ENCODE measurements at places on chromosomes 1 and 21. TPM values are rescaled to one million over a fixed set of nuclear protein-coding genes. Genes with fewer than 3 reads are reported as not detected.
A peak's percentile ranks its signal among the peaks of the same experiment; 100 is the strongest.

- DNase-seq, result no peak
- no peaks in the 10 kb centered on the region for H3K36me3 ChIP-seq
Observed at GRCh38 chr1:229364207-229365065, 21.6 kb upstream of the CCSAP start.

Gene LHX4
- total RNA-seq, result 4.6 TPM

GRCh38 chr21:14245711-14246110 is 29.8 kb downstream of the RBM11 start:
- H3K4me3 ChIP-seq, result no peak overlapping the region
- H3K27me3 ChIP-seq, result no peaks in the 10 kb centered on the region
- DNase-seq, result no peak

DNA sequence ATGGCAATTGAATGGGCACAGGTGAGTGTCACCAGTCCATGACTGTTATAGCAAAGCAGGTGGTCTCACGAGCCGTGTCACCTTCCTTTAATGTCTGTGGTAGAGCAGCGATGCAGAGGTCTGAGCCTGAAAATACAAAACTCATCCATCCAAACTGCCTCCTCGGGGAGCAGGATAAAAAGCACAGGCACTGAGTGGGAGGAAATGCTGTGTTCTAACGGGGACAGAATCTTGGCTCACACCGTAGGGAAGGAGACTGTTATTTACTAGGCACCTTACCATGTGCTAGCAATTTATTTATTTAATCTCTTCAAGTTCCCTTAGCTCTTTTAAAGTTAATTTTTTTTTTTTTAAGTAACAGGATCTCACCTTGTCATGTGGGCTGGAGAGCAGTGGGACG is 1.2 kb downstream of the ASCL5 start:
- no peak overlapping the region for H3K27ac ChIP-seq
- no peak for DNase-seq
- H3K27me3 ChIP-seq, result peaks cover 9% of the 10 kb centered on the region
- H3K4me3 ChIP-seq, result no peak overlapping the region
- no peaks in the 10 kb centered on the region for H3K36me3 ChIP-seq

DNA sequence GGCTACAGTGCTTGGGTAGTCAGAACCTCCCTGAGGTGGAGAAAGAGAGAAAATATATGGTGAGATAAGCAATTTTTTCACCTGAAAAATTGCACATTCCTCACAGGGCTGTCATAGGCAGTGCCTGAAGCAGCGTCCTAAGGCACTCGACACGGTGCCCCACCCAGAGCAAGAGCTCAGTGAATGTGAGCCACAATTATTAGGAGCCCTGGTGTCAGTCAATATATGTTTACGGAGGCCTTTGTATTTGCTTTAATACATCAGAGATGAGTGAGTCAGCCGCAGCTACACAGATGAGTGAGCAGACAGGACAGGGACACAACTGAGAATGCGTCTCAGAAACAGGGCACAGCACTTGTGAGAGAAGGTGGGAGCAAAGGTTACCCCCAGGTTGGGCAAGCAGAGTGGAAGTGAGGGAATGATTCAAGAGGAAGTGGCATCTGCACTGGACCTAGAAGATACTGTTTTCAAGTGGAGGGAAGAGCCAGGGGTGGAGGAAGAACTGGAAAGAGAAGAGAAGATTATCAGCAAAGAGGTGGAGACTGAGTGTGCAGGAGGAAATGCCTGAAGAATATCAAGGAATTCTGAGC is 5.2 kb upstream of the PIGC start:
- H3K4me1 ChIP-seq, result peaks cover 25% of the 10 kb centered on the region
- no peak overlapping the region for H3K27ac ChIP-seq
- no peaks in the 10 kb centered on the region for H3K36me3 ChIP-seq

Gene SPRR3
- not detected for total RNA-seq

Gene SYDE2
- 5.5 TPM for total RNA-seq

DNA sequence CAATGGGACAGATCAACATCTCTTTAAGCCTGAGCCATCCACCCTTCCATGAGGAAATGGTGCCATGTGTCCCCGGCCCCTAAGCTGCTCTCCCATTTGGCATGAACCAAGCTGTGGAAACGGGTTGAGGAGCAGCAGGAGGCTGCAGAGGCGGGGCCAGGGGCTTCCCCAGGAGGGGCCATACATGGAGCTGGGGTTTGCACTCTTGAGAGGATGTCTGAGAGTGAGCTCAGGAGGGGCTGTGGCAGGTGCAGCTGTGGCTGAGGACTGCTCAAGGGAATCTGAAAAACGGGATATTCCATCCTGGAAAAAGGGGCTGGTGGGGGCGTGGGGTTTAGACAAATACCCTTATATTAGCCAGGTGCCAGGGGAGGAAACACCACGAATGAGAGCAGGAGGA is 7.1 kb upstream of the CLEC20A start:
- H3K4me1 ChIP-seq, result no peaks in the 10 kb centered on the region
- H3K4me3 ChIP-seq, result no peak overlapping the region
- H3K27ac ChIP-seq, result no peak overlapping the region
- no peak for DNase-seq
- H3K27me3 ChIP-seq, result no peaks in the 10 kb centered on the region

Gene TMEM52
- total RNA-seq, result 0.87 TPM

DNA sequence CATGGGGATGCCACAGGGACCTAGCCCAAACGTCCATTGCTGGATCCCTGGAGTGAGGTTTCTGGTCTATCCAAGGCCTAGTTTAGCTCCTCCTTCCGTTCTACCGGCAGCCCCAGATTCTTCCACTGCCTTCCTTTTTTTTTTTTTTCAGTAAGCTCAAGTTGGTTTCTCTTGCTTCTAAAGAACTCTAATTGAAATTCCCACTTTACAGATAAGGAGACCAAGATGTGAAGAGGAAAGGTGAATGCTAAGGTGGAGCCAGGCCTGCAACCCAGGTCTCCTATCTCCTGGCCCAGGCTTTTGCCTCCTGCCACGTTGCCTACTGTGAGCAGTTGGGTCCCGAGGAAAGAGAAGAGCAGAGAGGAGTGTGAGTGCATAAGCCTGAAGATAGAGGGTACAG is 31.5 kb upstream of the CLIC4 start:
- no peak for DNase-seq
- H3K27me3 ChIP-seq, result no peaks in the 10 kb centered on the region
- H3K36me3 ChIP-seq, result no peaks in the 10 kb centered on the region
- H3K4me3 ChIP-seq, result no peak overlapping the region
- peaks cover 40% of the 10 kb centered on the region for H3K4me1 ChIP-seq

Gene MIB2
- 44.8 TPM for total RNA-seq

Gene MORC3
- total RNA-seq, result 49.6 TPM

Gene AADACL3
- total RNA-seq, result not detected

Gene HHAT
- total RNA-seq, result 2.9 TPM

Gene GJC2
- 2.0 TPM for total RNA-seq

Gene CLCA1
- not detected for total RNA-seq

DNA sequence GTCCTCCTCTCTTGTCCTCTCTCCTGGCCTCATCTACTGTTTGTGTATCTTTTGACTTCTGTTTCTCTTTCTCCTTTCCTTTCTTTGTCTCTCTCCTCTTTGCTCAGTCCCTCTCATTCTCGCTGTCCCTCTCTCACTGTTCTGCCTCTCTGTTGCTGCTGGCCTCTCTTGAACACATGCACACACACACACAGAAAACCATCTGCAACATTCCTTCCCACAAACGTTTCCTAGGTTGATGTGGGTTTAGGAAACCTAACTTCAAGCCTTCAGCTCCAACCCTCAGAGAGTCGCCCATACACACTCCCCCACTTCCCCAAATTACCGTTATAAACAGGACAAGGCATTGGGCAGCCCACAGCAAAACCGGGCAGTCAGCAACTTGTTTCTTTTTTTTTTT is 10.9 kb upstream of the SSBP3 start:
- H3K27ac ChIP-seq, result no peak overlapping the region
- no peak overlapping the region for H3K4me3 ChIP-seq
- H3K27me3 ChIP-seq, result no peaks in the 10 kb centered on the region

Gene TEX38
- not detected for total RNA-seq

DNA sequence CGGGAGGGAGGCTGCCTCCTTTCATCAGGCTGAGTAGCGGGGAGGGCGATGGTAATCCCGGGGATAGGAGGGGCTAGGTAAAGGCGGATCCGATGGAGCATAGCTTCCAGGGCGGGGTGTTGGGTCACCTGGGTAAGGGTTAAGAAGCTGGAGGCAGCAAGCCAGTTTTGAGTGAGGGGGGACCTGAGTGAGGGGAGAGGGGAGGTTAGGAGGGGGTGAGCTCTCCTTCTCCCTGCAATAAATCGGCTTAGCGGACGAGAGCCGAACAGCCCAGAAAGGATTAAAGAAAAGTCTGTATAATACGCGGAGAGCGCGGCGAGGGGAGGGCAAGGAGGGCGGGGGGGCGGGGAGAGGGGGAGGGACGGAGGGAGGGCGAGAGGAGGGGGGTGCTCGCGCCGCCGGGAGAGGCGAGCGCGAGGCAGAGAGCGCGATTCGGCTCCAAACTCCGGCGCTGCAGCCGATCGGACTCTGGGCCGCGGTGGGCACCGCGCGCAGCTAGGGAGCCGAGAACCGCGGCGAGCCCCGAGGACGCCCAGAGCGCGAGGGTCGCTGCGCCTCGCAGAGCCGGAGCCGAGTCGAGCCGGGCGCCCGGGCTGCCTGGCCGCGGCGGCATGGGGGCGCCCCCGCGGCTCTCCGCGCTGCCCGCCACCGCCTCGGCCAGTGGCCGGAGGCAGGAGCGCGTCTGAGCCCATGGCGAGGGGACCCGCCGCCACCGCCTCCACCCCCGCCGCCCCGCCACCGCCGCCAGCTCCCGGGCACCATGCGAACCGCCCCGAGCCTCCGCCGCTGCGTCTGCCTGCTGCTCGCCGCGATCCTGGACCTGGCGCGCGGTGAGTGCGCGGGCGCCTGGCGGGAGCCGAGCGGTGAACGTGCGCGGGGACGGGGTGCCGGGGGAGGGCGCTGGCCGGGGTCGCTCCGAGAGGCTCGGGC is at the start of gene IGSF21:
TSS of gene IGSF21 (plus strand) at position 430 of the 930 bp plus-strand sequence. CDS start at position 761, 331 bp downstream.
- no peaks in the 10 kb centered on the region for H3K36me3 ChIP-seq
- no peak within 1 kb of the TSS for H3K4me3 ChIP-seq
- no peak for DNase-seq
- H3K27me3 ChIP-seq, result peaks cover 56% of the 10 kb centered on the region

Gene SLC22A15
- total RNA-seq, result 4.7 TPM

- no peaks in the 10 kb centered on the region for H3K27me3 ChIP-seq
- no peaks in the 10 kb centered on the region for H3K36me3 ChIP-seq
- no peak overlapping the region for H3K27ac ChIP-seq
- no peaks in the 10 kb centered on the region for H3K4me1 ChIP-seq
- H3K4me3 ChIP-seq, result no peak overlapping the region
Observed at GRCh38 chr1:199522936-199523335, 504.6 kb upstream of the NR5A2 start.

Gene CAPN9
- total RNA-seq, result not detected

- H3K36me3 ChIP-seq, result peaks cover 44% of the 10 kb centered on the region
- no peak for DNase-seq
- no peak overlapping the region for H3K27ac ChIP-seq
- no peak overlapping the region for H3K4me3 ChIP-seq
Observed at GRCh38 chr1:224380003-224380402, 23.3 kb downstream of the CNIH4 start.

DNA sequence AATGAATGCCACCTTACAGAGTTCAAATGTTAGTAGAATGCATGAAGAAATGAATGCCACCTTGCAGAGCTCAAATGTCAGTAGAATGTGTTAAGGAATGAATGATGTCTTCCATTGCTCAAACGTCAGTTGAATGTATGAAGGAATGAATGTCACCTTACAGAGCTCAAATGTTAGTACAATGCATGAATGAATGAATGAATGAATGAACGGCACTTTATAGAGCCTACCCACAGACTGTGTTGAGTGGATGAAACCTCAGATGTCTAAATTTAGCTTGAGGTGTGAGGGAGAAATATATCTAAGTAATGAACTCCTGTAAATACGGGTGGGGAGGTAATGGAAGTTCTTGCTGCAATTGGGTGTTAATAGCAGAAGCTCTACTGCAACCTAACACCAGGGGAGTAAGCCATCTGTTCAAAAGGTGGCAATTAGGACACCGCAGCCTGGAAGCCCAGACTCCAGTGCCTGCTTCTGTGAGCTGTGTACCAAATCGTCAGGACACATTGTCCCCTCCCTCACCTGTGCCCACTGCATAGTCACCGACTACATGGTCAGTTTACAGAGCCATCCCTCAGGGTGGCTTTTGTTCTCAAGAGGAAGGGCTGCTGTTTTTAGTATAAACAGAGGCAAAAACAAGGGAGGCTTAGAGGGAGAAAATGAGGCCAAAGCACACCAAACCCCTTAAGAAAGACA is 26.7 kb downstream of the SUSD4 start:
- no peaks in the 10 kb centered on the region for H3K36me3 ChIP-seq
- no peak for DNase-seq
- no peak overlapping the region for H3K4me3 ChIP-seq
- H3K27me3 ChIP-seq, result peaks cover 2% of the 10 kb centered on the region

- DNase-seq, result no peak
- no peak overlapping the region for H3K27ac ChIP-seq
- no peaks in the 10 kb centered on the region for H3K27me3 ChIP-seq
- no peaks in the 10 kb centered on the region for H3K36me3 ChIP-seq
- H3K4me1 ChIP-seq, result peaks cover 53% of the 10 kb centered on the region
- no peak overlapping the region for H3K4me3 ChIP-seq
Observed at GRCh38 chr1:203649999-203650836, 23.6 kb downstream of the ATP2B4 start.

- no peak for DNase-seq
- no peak overlapping the region for H3K4me3 ChIP-seq
- no peak overlapping the region for H3K27ac ChIP-seq
- no peaks in the 10 kb centered on the region for H3K36me3 ChIP-seq
- H3K4me1 ChIP-seq, result no peaks in the 10 kb centered on the region
- no peaks in the 10 kb centered on the region for H3K27me3 ChIP-seq
Observed at GRCh38 chr21:38619992-38620479, 121.8 kb upstream of the ERG start.

DNA sequence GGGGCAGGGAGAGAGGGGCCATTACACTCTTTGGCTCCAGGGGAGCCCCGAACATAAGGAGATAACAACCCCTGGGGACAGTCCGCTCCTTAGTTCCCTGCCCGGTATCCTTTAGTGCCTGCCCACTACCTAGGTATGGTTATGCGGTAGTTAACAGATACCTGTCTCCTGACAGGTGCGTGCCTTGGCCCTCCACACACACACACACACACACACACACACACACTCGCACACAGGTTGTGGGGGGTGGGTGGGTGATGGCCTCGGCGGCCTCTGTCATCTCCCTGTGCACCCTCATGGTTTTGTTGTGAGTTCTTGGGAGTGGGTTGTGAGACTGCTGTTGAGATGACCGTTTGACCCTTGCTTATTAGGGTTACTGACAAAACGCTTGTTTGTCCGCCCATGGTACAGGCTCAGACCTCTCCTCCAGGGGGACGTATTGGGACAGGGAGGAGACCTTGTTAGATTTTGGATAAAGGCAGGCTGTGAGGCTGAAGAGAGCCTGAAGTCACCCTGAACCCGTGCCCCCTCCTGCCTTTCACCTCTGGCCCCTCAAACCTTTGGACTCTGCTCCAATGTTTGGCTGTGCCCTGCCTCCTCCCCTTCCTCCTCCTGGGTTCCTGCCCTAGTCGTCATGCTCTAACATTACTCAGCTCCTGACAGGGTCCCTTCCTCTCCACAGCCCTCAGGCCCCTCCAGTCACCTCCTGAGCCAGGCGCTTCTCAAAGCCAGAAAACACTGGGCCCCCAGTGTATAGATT is 979 bp downstream of the RASSF5 start:
- no peak for DNase-seq
- H3K27ac ChIP-seq, result no peak overlapping the region
- no peaks in the 10 kb centered on the region for H3K27me3 ChIP-seq
- peak overlapping the region; percentile 60 for H3K4me3 ChIP-seq
- peaks cover 67% of the 10 kb centered on the region for H3K4me1 ChIP-seq

Gene TSPEAR
- not detected for total RNA-seq

Gene FAM78B
- total RNA-seq, result 0.11 TPM
